IMR-90 (cell line): ENCODE measurements at places on chromosomes 3 and 15. TPM values are rescaled to one million over a fixed set of nuclear protein-coding genes. Genes with fewer than 3 reads are reported as not detected.

GRAMD1C gene
- 1.5 and 2.5 TPM in 2 replicates for polyA plus RNA-seq

GAP43 gene
- 0.50 and 0.51 TPM in 2 replicates for polyA plus RNA-seq

DNA sequence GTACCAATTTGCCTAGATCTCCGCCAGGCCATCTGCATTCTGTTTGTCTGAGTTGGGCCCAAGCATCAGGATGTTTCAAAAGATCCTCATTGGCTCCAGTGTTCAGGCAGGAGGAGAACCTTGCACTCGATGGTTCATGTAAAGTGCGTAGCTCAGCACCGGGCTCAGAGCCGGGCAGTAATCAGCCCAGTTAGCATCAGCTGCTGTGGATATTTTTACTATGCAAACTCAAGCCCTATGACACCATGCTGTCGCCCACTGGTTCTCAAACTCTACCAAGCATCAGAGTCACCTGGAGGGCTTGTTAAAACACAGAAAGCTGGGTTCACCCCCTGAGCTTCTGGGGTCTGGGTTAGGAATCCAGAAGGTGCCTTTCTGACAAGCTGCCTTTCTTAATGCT lies 310.8 kb downstream of the SHQ1 start:
- no peaks in the 10 kb centered on the region for H3K4me1 ChIP-seq
- peaks cover 33% of the 10 kb centered on the region for H3K27me3 ChIP-seq
- no peak for DNase-seq
- H3K4me3 ChIP-seq, result no peak overlapping the region
- no peaks in the 10 kb centered on the region for H3K36me3 ChIP-seq

GRCh38 chr3:149706905-149707304 lies 45.4 kb downstream of the COMMD2 start:
- peaks cover 6% of the 10 kb centered on the region for H3K4me1 ChIP-seq
- no peak overlapping the region for H3K4me3 ChIP-seq
- H3K27ac ChIP-seq, result no peak overlapping the region; the same call in 1 of the 2 replicates
